ENCODE measurements at places on chromosomes 6 and 20.

DNA sequence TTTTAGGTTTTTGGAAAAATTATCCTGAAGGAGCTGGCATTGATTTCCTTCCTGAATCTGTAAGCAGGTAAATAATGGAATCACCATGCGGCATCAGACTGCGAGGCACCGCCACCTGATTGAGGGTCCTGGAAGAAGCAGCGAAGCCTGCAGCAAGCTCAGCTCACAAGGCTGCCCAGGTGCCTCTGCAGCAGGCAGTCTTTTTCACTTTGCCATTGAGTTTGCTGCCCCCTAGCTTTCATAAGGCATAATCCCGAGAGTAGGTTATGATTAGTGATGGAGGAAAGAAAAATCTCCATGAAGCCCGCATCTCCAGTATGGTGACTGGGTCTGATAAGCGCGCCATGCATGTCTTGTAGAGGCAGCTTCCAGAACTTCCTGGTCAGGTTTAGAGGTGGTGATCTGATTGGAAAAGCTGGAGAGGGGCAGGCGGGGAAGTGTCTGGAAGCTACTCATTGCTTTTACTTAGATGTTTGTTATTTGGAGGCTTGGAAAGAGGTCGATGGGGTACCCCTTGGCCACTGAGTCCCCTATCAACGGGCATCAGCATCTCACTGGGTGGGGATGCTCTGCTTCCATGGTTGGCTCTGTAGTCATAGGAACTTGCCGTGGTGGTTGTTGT is 26.7 kb downstream of the IYD start:
- DNase-seq: no peak

DNA sequence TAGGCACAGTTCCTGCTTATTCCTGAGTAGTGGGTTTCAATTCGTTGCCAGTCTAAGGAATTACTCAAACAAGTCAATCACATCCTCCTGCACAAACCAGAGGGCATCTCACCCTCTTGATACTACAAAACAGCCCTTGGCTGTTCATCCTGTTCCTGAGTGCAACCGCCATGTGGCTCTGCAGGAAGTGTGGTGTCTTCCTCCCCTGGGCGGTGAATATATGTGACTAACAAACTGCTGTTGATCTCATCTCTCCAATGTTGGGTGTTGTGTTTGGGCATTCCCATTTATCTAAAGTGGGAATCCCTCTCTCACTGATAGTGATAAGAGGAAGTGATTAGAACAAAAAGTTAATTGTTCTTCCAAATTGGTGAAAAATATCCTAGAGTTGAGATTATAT is 163.0 kb downstream of the TBX18 start:
- DNase-seq: no peak

DNA sequence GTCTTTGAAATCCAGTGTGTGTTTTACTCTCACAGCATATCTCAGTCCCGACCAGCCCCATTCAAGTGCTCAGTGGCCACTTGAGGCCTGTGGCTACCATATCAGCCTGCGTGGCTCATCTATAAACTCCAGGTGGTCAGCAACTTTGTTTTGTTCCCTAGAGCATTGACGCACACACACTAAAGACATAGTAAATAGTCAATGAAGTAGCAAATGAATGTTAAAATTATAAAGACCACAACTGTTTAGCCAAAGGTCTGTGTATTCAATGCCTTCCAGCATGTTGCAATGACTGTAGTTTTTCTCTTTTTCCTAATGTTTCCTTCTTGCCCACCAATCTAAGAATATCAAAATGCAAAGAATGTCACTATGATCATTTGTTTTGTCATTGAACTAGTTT is 238.2 kb upstream of the ZNF217 start:
- DNase-seq: no peak

DNA sequence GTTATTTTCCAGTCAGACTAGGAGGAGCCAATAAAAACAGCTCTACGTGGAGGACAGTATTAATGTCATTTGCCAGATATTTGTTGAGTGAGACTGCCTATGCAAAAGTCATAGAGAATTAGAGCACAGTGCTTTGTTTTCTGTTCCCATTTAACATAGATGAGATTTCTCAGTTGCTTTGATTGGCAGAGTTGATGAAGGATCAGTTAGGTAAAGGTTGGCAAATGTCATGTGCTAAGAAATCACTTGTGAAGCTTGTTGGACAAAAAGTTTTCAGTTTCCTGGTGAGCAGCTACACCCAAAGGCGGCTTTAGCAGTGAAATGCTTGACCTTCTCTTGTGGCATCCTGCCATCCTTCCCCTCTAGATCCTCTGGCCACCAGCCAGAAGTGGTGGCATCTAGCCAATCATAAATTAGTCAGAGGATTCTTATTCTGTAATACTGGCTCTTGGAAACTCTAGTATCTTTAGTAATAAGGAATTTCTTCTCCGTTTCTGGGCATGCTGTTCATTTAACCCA is 37.0 kb downstream of the BCKDHB start:
- no peak for DNase-seq

DNA sequence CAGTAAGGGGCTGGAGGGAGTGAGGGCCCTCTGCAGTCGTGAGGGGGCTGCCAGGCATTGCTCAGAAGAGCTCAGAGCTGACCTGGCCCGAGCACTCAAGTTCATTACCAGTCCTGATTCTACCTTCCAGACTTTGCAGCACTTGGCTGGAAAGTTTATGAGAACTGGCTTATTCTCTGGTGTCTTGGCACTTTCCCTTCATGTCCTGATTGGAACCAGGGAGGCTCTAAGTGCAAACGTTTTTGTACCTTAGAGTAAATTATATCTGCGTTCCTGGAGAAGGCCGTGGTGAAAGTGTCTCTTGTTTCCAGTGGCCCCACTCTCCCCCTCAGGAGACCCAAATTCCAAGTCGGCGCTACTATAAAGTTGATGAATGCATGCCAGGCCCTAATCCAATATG is 402.3 kb downstream of the CDC5L start:
- no peak for DNase-seq

DNA sequence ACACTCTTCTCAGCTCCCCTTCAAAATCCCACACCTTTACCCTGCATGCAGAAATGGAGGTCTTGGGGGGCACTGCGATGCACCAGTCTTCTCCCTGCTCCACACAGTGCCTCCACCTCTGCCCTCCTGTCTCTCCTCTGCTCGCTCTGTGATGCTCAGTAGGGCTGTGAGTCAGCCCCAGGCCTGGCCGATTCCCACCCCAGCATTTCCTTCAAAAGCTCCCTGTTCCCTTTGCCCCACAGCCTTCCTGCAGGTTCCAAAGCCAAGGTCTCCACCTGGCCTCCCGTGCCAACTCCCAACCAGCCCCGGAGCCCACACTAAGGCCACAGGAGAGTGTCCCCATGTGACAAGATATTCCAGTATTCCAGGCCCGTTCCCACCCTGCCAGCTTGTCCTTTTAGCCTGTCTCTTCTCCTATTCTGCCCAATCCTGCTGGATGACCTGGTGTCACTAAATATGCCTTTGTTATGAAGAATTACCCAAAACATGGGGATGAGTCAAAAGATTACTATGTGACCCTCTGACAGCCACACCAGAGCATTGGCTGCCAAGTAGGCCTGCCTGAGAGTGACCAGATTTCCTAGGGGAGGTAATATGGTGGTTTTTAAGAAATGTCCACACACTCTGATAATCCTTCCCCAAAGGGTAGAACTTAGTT is 118.9 kb upstream of the NXT1 start:
- DNase-seq: no peak

GRCh38 chr6:165662041-165662748 is 846 bp downstream of the PDE10A start:
- no peak for DNase-seq

- no peak for DNase-seq
Measured at GRCh38 chr6:99736302-99736701, 129.7 kb downstream of the PRDM13 start.

DNA sequence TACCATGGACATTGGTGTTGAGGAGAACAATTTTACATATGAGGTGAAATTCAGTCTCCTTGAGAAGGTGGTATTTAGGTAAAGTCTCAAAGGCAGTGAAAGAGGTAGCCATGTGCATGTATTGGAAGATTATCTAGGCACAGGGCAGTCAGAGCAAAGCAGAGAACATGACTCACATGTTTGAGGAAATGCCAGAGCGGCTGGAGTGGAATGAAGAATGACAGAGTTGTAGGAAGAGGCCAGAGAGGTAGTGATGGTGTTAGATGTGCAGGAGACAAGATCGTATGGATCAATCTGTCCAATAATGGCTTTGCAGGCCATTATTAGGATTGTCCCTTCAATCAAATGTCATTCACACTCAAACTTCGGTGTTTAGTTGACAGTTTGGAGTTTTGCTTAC is 449.4 kb upstream of the PTCHD4 start:
- DNase-seq: no peak

DNA sequence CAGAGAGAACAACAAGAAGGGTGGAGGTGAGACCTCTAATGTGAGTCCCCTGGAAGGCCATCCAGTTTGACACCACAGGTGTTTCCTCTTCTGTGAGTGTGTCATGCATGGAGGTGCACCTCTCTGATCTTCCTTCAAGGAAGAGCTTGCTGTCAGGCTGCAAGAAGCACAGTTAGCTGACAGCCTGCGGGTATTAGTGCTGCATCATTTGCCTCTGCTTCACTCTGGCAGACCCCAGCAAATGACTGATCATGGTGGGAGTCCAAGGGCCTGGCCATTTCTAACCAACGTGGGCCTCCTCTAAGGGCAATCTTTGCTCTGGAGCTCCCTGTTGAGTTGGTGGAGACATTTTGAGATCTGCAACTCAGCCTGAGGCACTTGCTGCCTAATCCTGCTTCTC is 206.3 kb downstream of the EPHA7 start:
- DNase-seq: no peak

DNA sequence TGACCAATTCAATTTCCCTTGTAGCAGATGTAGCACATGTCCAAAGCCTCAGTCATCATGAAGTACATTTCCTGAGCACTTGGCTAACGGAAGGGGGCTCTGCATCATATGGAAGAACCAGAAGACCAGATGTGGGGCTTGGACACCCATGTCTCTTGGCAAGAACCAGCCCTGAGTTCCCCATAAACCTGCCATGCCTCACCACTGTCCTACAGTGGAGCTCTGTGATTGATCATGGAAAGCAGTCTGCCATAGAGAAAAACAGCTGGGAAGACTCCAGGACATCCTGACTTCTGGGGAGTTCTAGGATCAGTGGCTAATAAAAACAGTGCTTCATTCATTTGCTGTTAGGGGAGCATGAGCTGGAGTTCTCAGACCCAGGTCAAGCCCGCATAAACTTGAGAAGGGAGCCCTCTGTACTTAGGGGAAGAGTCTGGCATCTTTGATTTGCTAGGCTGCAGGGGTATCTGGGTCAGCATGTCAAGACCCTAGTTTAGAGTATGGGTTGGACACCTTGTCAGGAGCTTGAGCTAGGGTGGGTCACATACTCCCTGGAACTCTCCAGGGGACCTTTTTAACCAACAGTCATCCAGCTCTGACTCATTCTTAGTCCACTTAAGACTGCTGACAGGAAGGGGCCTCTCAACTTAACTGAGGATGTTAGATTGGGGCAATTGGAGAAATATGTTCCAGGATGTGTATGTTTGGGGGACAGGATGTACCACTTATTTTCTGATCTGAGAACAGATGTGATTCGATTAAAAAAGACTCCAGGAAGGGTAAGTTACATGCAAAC is 26.3 kb upstream of the TRAM2 start:
- DNase-seq: no peak

DNA sequence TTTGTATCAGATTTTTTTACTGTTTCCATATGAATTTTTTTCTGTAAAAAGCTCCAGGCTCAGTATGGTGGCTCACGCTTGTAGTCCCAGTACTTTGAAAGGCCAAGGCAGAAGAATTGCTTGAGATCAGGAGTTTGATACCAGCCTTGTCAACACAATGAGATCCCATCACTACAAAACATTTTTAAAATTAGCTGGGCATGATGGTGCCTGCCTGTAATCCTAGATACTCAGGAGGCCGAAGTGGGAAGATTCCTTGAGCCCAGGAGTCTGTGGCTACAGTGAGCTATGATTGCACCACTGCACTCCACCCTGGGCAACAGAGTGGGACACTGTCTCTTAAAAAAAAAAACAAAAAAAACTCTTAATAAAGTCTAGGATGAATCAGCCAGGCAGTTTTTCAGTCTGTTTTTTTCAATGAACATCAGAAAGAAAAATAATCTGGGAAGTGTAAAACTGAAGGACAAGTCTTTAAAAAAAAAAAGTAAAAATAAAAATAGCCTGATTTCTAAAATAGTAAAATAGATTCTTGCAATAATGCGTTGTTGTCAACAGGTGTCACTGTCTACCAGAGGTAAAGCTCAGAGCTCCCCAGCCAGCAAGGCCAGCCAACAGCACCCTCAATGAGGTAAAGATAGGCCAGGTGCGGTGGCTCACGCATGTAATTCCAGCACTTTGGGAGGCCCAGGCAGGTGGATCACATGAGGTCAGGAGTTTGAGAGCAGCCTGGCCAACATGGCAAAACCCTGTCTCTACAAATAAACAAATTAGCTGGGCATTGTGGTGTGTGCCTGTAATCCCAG is 9.3 kb upstream of the ATG5 start:
- DNase-seq: peak; percentile 10

- DNase-seq: no peak
Measured at GRCh38 chr6:159681191-159681880, 11.7 kb downstream of the SOD2 start.

All from stimulated activated CD8-positive, alpha-beta memory T cell treated with anti-CD3 and anti-CD28 coated beads, Interleukin-4, amount 100 ng/mL, for 1 hour (primary cell).